ENCODE measurements at places on chromosomes 2 and 18.

GRCh38 chr2:47388888-47389287 lies 14.1 kb upstream of the MSH2 start:
- no peak for DNase-seq

DNA sequence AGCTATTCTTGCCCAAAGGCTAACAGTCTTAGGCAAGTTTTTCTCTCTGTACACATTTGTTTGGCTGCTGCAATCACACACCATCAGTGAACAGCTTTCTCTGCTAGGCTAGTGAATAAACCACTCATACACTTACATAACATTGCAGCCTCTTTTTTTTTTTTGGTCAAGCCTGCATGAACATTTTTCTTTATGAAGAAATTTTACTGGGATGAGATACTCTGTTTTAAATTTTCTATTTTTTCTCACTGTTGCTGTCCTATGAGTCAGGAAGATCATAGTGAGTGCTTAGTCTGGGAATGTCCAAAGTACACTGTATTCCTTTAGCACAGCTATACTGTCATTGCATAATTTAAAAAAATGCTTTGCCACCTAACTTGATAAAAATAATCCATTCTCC lies 58.5 kb downstream of the ROCK1 start:
- no peak for DNase-seq

GRCh38 chr2:146572598-146572997 lies 1272.2 kb upstream of the ACVR2A start:
- DNase-seq = no peak

GRCh38 chr18:36759167-36759776 lies 69.5 kb downstream of the TPGS2 start:
- no peak for DNase-seq

GRCh38 chr2:172639823-172640222 lies 83.9 kb downstream of the PDK1 start:
- DNase-seq = no peak

DNA sequence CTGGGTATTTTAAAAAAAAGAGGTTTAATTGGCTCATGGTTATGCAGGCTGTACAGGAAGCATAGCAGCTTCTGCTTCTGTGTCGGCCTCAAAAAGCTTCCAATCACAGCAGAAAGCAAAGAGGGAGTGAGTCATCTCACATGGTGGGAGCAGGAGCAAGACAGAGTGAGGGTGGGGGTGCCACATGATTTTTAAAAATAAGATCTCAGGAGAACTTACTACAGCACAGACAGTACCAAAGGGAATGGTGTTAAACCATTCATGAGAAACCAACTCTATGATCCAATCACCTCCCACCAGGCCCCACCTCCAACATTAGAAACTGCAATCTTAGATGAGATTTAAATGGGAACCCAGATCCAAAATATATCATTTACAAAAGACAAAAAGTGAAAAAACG lies 14.6 kb downstream of the ZNF519 start:
- DNase-seq = no peak

DNA sequence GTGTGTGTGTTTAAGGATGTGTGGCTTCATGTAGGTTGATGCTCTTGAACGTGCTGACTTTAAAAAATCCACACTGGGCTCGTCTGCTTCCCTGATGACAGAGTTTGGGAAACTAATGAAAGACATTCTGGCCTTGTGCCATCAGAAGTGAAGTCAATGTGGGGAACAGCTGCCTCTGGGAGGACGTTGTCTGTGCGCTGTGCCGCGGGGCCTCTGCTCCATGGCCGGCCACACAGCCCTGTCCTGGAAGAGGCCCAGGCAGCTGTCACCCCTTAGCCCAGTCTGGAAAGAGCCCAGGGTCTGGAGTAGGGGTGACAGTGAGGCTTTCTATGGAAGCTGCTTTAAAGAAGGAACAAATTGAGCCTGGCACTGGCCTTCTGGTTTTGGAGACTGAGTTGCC lies 155.8 kb downstream of the SH3RF3 start:
- DNase-seq = peak; percentile 46

- DNase-seq = no peak
These were observed 166.8 kb downstream of the ANKRD30B start for GRCh38 chr18:14914771-14915170.

GRCh38 chr2:66569321-66569851 lies 134.5 kb downstream of the MEIS1 start:
- DNase-seq = no peak

DNA sequence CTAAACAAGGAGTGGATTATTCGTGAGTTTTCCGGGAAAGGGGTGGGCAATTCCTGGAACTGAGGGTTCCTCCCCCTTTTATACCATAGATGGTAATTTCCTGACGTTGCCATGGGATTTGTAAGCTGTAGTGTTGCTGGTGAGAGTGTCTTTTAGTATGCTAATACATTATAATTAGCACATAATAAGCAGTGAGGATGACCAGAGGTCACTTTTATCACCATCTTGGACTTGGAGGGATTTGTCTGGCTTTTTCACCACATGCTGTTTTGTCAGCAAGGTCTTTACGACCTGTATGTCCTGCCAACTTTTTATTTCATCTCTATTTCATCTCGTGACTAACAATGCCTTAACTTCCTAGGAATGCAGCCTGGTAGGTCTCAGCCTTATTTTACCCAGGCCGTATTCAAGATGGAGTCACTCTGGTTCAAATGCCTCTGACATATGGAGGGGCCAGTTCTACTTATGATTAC lies 124.8 kb upstream of the B3GNT2 start:
- no peak for DNase-seq

- no peak for DNase-seq
These were observed 53.9 kb downstream of the RTTN start for GRCh38 chr18:70151614-70152013.

DNA sequence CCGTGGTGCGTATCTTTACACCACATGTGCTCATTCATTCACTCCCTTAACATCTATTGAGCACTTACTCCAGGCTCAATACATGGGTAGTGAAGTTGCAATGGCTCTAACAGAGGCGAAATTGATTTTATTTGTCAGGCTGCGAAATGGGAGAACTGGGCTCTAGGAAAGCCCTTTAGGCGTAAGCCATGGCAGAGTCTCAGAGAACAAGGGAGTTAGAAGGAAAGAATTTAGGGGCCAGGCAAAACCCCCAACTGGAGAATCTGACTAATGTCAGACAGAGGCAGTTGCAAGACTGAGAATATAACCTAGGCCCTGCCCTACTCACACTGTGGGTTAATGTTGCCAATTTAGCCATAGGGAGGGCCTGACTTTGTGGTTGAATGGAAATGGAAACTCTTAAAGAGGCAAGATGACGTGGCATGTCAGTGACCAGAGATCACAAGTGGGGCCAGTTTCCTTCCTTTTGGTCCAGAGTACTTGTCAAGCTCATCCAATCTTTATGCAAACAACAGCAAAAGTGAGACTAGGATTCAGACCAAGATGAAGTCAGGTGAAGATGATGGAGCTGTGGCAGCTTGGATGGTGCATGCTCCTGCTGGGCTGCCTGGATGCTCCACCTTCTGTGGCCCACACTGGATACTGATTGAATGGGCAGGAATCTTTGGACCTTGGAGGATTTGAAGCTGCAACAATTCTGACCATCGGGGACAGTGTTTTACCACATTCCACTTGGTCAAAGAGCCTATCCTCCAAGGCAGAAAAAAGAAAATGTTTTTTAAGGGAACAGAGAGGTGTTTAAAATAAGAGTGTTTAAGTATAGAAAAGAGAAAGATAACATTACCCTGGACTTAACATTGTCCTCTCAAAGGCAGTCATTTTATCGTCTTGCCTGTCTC lies 92.2 kb downstream of the CAPN13 start:
- no peak for DNase-seq

DNA sequence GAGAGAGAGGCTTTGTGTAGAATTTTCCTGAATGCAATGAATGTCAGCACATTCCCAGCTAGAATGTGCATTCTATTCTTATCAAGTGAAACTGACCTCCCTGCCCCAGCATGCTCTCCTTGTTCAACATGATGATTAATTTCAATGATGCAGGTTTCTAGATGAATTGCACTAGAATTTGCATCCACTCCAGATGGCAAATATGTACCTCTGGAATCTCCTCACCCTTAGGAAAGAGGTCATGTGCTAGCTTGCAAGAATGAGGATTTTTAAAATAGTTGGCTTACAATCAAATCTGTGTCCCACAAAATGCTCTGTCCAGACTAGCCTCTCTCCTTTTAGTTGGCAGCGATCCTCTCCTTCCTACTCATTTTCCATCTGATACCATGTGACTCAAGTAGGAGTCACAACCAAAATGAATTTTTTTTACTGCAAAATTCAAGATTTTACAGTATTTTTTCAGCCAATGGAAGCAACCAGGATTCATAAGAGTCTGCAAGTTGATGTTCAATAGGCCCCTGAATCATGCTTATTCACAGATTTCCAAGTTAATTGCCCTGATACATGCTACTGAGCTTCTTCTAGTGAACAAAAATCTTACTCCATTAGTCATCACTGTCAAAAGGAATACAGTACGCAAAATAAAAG lies 21.0 kb upstream of the STAT4 start:
- DNase-seq = no peak

GRCh38 chr2:174350018-174350417 lies 15.3 kb downstream of the SP9 start:
- peak; percentile 84 for DNase-seq
